Colonic mucosa (tissue), 4 donors: ENCODE measurements at places on chromosomes 2 and 18.

DNA sequence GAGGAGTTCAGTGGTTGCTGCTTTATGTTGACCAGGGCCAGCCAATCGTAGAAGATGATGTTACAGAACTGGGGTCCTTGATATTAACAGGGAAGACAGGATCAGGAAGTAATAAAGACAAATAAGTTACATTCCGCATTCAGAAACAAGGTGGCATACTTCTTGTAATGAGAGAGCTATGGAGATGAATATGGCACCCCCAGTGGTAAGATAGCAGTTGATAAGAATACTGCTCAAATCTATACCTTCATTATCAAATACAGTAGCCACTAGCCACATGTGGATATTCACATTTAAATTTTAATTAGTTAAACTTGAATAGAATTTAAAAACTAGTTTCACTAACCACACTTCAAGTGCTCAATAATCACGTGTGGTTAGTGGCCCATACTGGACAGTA lies 290.4 kb upstream of the RBMS1 start:
- no peaks in the 10 kb centered on the region for H3K27me3 ChIP-seq
- DNase-seq: no peak
- no peaks in the 10 kb centered on the region for H3K36me3 ChIP-seq
- no peak overlapping the region for H3K4me3 ChIP-seq
- H3K4me1 ChIP-seq: no peaks in the 10 kb centered on the region
- no peak overlapping the region for H3K27ac ChIP-seq

DNA sequence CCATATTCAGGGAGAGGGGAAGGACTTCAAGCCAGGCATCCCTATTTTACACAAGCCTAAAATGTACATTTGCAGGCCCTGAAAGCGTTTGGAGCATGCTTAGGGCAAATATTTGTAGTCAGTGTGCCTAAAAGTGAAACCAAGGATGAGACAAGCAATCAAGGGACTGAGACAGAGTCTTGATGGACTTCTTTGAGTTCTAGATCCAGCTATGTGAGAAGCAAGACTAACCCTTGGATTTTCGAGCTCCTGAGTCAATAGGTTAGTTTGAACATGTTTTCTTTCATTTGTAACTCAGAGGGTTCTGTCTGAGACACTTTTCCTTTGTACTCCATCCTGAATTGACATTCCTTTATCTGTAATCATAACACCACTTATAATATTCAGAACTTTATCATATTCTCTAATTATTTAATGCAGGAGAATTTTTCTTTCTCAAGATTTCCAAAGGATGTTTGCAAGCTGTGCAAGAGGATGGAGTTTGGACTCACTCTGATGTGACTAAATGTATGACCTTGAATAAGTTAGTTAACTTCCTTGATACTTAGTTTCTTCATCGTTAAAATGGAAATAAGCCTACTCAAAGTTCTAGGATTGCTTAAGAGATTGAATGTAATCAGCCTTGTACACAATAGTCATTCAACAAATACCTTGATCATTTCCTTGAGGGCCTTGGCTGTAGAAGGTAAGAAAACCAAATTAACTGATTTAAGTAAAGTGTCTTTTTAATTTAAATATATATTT lies 1237.8 kb upstream of the ZEB2 start:
- H3K36me3 ChIP-seq: no peaks in the 10 kb centered on the region
- H3K4me1 ChIP-seq: no peaks in the 10 kb centered on the region
- no peaks in the 10 kb centered on the region for H3K27me3 ChIP-seq
- DNase-seq: no peak
- no peak overlapping the region for H3K27ac ChIP-seq

GRCh38 chr2:33000986-33001385 lies 54.2 kb downstream of the LTBP1 start:
- H3K4me1 ChIP-seq: no peaks in the 10 kb centered on the region
- no peak overlapping the region for H3K4me3 ChIP-seq
- no peak for DNase-seq
- no peaks in the 10 kb centered on the region for H3K36me3 ChIP-seq
- H3K27me3 ChIP-seq: no peaks in the 10 kb centered on the region

DNA sequence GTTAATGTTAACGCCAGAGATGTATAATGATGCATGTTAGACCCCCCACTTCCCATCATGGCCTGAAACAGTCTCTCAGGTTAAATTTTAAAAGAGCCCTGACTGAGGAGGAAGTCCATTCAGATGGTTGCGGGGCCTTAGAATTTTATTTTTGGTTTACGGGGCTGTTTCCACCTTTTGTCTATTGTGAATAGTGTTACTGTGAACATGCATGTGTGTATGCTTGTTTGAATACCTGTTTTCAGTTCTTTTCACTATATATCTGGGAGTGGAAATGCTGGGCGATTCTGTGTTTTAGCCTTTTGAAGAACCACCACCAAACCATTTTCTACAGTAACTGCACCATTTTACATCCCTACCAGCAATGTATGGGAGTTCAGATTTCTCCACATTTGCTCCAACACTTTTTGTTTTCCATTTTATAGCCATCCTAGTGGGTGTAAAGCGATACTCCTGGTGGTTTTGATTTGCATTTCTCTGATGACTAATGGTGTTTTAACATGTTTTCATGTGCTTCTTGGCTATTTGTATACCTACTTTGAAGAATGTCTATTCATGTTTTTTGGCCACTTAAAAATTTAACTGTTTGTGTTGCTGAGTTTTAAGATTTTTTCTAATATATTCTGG lies 133.0 kb downstream of the MYO3B start:
- H3K4me1 ChIP-seq: peaks cover 7% of the 10 kb centered on the region
- H3K36me3 ChIP-seq: no peaks in the 10 kb centered on the region
- DNase-seq: no peak
- H3K27ac ChIP-seq: no peak overlapping the region
- H3K4me3 ChIP-seq: no peak overlapping the region

GRCh38 chr2:50851886-50852285 lies 180.0 kb downstream of the NRXN1 start:
- no peaks in the 10 kb centered on the region for H3K4me1 ChIP-seq
- no peak overlapping the region for H3K27ac ChIP-seq
- DNase-seq: no peak
- H3K27me3 ChIP-seq: no peaks in the 10 kb centered on the region
- H3K4me3 ChIP-seq: no peak overlapping the region

- H3K4me1 ChIP-seq: peaks cover 7% of the 10 kb centered on the region
- no peak for DNase-seq
- no peak overlapping the region for H3K27ac ChIP-seq
- no peaks in the 10 kb centered on the region for H3K27me3 ChIP-seq
- no peaks in the 10 kb centered on the region for H3K36me3 ChIP-seq
- no peak overlapping the region for H3K4me3 ChIP-seq
Measured at GRCh38 chr2:46964835-46965560, 49.4 kb upstream of the MCFD2 start.

- no peaks in the 10 kb centered on the region for H3K36me3 ChIP-seq
- no peak for DNase-seq
- no peaks in the 10 kb centered on the region for H3K4me1 ChIP-seq
- H3K27ac ChIP-seq: no peak overlapping the region
- no peaks in the 10 kb centered on the region for H3K27me3 ChIP-seq
Measured at GRCh38 chr2:145626301-145626700, 1106.4 kb upstream of the ZEB2 start.

GRCh38 chr2:122451040-122451439 lies 695.6 kb downstream of the TSN start:
- H3K36me3 ChIP-seq: no peaks in the 10 kb centered on the region
- H3K4me1 ChIP-seq: no peaks in the 10 kb centered on the region
- H3K4me3 ChIP-seq: no peak overlapping the region
- no peak overlapping the region for H3K27ac ChIP-seq

GRCh38 chr2:19888831-19889230 lies 13.0 kb downstream of the TTC32 start:
- no peaks in the 10 kb centered on the region for H3K36me3 ChIP-seq
- H3K27me3 ChIP-seq: no peaks in the 10 kb centered on the region
- H3K27ac ChIP-seq: no peak overlapping the region
- DNase-seq: no peak
- no peaks in the 10 kb centered on the region for H3K4me1 ChIP-seq

DNA sequence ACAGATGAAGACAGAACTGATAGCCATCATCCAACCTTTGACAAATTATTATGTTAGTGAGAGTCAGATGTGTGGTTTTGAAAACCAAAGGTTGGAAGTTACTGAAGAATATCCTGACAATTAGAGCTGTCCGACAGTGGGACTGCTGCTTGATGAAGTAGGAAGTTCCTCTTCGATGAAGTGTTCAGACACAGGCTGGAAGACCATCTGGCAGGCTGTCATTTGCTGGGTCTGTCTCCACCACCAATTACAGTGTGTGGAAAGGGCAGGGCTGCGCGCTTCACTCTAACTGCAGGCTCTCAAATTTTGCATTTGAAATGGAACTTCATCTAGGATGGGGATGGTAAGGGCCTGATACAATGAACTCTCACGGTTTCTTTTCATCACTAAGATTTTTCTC lies 313.8 kb downstream of the PIK3C3 start:
- no peaks in the 10 kb centered on the region for H3K4me1 ChIP-seq
- H3K27ac ChIP-seq: no peak overlapping the region
- H3K4me3 ChIP-seq: no peak overlapping the region
- no peaks in the 10 kb centered on the region for H3K27me3 ChIP-seq

- H3K36me3 ChIP-seq: no peaks in the 10 kb centered on the region
- no peaks in the 10 kb centered on the region for H3K4me1 ChIP-seq
- no peak overlapping the region for H3K27ac ChIP-seq
- no peak overlapping the region for H3K4me3 ChIP-seq
Measured at GRCh38 chr2:961786-962185, 11.1 kb downstream of the SNTG2 start.

- no peaks in the 10 kb centered on the region for H3K4me1 ChIP-seq
- H3K36me3 ChIP-seq: peaks cover 10% of the 10 kb centered on the region
- H3K27me3 ChIP-seq: no peaks in the 10 kb centered on the region
- no peak overlapping the region for H3K27ac ChIP-seq
- no peak overlapping the region for H3K4me3 ChIP-seq
- no peak for DNase-seq
Measured at GRCh38 chr2:127261804-127262406, 32.0 kb downstream of the ERCC3 start.

DNA sequence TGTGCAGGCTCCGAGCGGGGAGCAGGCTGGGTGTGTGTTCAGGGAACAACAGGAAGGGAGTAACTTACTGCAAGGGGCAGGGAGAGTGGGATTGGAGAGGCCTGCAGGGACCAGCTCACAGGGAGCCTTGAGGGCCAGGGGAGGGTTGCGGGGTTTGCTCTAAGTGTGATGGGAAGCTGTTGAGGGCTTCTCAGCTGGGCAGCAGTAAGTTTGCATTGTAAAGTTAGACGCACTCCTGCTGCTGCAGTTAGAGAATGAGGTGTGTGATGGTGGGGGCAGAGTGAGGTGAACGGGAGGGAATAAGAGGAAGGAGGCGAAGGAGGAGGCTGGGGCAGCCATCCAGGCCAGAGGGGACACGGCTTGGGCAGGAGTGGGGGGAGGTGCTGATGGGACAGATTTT lies 53.4 kb downstream of the BOLA3 start:
- no peaks in the 10 kb centered on the region for H3K4me1 ChIP-seq
- H3K27ac ChIP-seq: no peak overlapping the region
- H3K4me3 ChIP-seq: no peak overlapping the region
- no peaks in the 10 kb centered on the region for H3K27me3 ChIP-seq

GRCh38 chr18:48356151-48356745 lies 52.9 kb downstream of the ZBTB7C start:
- H3K4me1 ChIP-seq: no peaks in the 10 kb centered on the region
- no peak overlapping the region for H3K27ac ChIP-seq
- no peak overlapping the region for H3K4me3 ChIP-seq
- DNase-seq: no peak

DNA sequence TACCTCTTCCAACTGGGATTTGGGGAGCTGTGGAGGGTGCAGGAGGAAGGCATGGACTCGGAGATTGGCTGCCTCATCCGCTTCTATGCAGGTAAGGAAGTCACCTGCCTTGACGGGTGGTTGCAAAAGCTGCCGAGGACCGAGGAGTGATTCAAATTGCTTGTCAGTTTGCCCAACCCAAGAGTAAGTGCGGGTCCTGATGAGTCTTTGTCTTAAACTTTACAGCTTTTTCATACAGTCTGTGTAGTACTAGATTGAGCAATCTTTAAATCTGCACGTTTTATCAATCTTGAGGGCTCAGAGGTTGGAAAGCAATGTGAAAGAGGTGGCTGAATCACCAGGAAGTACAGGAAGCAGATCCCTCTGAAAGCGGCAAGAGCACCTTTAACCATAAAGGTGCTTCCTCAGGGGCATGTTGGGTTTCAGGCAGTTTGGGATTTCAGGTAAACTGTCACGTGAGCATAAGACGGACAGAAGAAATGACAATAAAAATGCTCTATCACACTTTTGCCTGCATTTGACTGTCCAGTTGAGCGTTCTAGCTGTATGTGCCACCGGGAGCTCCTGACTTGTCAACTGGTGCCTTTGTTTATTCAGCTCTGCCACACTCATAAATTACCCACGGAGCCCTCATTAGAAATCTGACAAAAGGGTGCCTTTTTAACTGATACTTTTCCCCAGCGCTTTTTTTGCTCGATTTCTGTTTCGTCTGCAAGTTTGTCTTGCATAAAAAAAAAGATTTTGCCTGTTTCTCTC lies 2.0 kb downstream of the PHLPP1 start:
- peak overlapping the region; percentile 75 for H3K4me3 ChIP-seq
- H3K27me3 ChIP-seq: no peaks in the 10 kb centered on the region
- no peaks in the 10 kb centered on the region for H3K36me3 ChIP-seq
- peak overlapping the region; percentile 86 for H3K27ac ChIP-seq
- H3K4me1 ChIP-seq: no peaks in the 10 kb centered on the region
- peak; percentile 70 for DNase-seq

DNA sequence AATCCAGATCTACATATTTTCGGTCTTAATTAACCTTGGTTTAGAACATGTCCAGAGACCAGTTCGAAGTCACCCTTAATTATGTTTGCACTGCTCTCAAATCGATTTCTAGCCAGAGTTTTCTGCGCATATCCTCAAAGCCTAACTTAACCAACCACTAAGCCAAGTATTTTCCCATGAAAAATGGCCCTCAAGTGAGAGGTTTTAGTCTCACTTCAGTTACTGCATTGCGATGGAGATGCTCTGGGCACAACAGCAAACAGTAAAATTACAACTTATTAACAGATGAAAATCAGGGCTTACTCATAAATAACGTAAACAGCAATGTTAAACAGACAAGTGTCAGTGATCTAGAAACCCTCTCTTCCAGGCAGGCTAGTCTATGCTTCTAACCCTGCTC lies 4.5 kb downstream of the RTN4 start:
- H3K27me3 ChIP-seq: no peaks in the 10 kb centered on the region
- no peaks in the 10 kb centered on the region for H3K36me3 ChIP-seq
- no peak for DNase-seq
- H3K4me3 ChIP-seq: no peak overlapping the region

DNA sequence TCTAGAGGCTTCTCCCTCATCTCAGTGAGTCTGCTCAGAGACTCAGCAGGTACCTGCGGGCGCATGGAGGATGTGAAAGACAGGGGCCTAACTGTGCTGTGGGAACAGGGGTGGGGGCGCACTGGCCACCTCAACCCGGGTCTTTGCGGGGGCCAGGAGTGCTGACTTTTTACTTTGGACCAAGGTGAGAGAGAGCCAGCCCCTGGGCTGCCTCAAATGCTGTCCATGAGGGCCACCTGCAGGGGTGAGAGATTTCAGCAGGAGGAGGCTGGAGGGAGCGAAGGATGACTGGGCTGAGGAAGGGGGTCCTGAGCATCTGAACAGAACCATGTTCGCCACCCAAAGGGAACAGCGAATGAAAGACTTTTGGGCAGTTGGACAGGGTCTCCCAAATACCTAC lies 129.4 kb downstream of the TNS1 start:
- no peak for DNase-seq
- no peaks in the 10 kb centered on the region for H3K4me1 ChIP-seq
- H3K4me3 ChIP-seq: no peak overlapping the region
- H3K27me3 ChIP-seq: no peaks in the 10 kb centered on the region
- no peak overlapping the region for H3K27ac ChIP-seq

GRCh38 chr18:24491927-24492834 lies 31.7 kb downstream of the HRH4 start:
- H3K4me3 ChIP-seq: no peak overlapping the region
- no peak overlapping the region for H3K27ac ChIP-seq
- H3K27me3 ChIP-seq: no peaks in the 10 kb centered on the region
- H3K4me1 ChIP-seq: no peaks in the 10 kb centered on the region
- DNase-seq: no peak
